ENCODE measurements at places on chromosomes 3 and 15.

DNA sequence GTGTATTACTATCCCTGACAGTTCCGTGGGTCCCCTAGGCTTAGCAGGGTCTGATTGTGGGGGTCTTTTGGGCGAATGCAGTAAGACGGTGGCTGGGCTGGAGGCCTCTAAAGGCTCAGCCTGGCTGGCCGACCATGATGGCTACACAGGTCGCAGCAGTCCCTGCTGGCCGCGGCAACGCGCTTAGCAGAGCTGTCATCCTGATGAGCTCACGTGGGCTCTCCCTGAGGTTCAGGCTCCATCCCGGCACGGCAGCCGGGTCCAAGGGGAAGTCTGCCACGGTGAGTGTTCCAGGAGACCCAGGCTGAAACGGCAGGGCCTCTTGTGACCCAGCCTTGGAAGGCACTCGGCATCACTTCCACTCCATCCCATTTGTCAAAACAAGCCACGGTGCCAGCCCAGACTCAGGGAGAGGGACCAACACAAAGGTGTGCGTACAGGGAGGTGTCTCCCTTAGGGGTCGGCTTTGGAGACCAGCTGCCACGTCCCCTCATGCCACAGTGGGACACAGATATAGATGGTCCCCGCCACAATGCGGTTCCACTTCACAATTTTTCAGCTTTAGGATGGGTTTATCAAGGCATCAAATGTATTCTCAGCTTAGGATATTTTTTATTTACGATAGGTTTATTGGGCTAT is 101.8 kb downstream of the XXYLT1 start:
- no peak for DNase-seq

DNA sequence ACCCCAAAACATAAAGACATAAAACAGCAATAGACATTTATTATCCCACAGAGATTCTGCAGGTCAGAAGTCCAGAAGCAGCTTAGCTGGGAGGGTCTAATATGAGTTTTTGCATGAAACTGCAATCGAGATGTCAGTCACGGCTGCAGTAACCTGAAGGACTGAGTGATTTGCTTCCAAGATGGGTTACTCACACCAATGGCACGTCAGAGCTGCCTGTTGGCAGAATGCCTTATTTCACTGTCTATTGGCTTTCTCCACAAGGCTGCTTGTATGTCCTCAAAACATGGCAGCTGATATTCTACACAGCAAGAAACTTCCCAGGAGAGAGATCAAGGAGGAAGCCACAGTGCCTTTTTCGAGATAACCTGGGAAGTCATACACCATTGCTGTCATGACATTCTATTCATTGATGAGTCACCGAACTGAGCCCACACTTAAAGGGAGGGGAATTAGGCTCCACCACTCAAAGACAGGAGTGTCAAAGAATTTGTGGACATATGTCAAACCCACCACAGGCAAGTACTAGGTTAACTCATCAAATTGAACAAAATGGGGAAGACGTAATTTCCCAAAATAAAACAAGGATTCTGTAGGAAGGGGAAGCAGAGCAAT is 122.2 kb downstream of the SYNPR start:
- DNase-seq = no peak

- DNase-seq = no peak
Measured at GRCh38 chr15:99474909-99475753, 90.7 kb upstream of the MEF2A start.

DNA sequence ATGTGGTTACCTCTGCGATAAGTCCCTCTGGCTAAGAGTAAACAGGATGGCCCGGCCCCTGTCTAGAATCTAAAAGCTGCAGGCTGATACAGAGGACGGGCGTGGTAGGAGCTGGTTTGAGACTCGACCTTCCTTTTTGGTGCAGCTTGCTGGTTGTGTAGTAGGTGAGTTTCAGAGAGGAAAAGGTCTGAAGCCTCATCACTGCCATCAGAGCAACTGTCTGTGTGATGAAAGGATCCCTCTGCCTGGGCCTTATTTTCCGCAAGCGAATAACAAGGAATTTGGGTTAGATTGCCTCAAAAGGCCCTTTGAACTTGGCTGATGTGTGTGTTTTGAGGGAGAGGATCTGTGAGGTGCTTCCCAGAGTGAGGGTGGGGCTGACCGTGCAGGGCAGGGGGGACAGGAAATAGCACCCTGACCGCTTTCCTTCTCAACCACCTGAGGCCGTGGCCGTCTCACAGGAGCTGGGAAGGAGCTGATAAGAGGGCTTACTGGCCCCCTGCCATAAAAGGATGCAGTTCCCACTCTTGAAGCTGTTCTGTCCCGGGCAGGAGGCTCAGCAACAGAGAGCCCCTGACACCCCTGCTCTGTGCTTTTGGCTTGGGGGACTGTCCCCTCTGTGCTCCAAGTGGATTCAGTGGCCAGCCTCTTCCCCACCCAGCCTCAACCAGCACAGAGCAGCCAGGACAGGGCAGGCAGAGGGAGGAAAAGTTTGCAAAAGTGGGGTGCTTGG is 45.6 kb upstream of the TFRC start:
- peak; percentile 44 for DNase-seq

DNA sequence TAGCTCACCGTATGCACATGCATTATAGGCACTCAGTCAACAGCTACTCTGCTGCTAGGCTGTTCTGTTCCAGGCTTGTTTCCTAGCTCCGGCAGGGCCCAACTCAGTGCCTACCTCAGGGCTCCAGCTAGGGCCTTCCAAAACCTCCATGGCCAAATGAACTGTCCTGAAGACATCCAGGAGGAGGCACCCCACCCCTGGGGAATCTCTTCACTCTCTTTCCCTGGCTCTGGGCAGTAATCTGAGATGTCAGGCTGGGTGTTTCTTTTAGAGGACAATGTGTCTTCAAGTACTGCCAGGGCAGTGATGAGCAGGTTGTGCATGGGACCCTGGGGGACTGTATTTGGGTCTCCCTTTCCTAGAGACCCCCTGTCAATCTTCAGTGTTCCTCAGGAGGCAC is 38.3 kb upstream of the TPM1 start:
- DNase-seq = no peak

- no peak for DNase-seq
Measured at GRCh38 chr3:185830018-185830797, 5.4 kb upstream of the IGF2BP2 start.

DNA sequence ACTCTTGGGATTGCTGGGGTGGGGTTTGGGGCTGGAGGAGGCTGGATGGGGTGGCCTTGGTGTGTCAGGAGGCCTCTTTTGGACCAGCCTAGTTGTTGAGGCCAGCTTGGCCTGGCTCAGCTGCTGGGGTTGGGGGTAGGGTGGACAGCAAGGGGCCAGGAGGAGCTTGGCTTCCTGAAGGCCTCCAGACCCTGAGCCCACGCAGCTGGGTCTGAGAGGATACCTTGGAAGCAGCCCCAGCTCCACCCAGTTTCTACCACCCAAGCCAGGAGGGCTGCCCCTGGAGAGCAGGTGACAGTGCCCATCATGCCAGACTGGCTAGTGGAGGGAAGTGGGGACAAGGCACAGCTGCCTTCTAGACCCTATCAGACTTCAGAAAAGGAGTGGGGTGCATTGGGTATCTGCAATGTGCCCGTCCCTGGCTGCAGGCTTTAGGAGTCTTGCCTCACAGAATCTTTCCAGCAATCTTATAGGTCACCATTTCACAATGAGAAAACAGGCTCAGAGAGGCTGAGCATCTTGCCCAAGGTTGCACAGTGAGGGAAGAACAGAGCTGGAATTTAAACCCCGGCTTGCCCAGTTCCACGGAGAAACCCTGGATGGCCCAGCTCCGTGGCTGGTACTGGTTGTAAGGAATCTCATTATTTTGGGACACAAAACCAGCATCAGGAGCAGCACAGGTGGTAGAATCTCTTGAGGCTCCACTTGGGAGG is 83.0 kb downstream of the LINGO1 start:
- no peak for DNase-seq

GRCh38 chr3:10279384-10280176 is 13.2 kb downstream of the GHRL start:
- DNase-seq = no peak

- DNase-seq = no peak
Measured at GRCh38 chr3:9906480-9906879, 3.8 kb downstream of the IL17RE start.

DNA sequence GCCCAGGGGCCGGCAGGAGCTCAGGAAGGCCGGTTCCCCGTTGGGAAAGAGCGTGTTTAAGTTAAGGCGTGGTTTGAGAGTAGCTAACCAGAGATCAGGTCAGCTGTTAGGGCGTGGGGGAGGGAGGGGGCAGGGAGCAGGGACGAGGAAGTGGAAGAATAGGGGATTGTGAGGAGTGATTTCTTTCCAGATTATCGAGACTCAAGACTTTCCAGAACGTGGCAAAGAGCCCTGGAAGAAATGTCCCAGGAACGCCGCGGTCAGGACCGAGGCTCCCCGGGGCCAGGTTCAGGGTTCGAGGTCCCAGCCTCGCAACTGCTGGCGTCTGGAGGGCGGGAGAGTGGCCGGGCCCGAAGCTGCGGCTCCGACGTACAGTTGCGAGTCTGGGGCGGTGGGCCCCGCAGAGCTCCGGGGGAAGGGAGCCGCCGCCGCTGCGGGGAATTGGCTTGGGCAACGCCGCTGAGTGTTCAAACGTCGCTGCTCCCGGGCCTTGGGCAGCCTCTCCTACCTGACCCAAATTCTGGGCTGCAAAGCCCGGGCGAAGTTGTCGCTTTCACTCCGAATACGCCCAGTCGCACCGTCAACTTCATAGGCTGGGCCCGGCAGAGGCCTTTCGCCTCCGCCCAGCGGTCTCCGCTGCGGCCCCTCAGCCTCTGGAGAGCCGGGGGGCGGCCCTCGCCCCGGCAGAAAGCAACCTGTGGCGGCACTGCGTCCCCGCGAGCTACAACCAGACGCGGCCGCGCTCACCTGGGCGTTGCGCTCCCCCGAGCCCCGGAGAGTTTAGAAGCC is 9.5 kb downstream of the ISL2 start:
- DNase-seq = no peak

GRCh38 chr15:29685156-29686078 is 136.9 kb downstream of the TJP1 start:
- DNase-seq = no peak

DNA sequence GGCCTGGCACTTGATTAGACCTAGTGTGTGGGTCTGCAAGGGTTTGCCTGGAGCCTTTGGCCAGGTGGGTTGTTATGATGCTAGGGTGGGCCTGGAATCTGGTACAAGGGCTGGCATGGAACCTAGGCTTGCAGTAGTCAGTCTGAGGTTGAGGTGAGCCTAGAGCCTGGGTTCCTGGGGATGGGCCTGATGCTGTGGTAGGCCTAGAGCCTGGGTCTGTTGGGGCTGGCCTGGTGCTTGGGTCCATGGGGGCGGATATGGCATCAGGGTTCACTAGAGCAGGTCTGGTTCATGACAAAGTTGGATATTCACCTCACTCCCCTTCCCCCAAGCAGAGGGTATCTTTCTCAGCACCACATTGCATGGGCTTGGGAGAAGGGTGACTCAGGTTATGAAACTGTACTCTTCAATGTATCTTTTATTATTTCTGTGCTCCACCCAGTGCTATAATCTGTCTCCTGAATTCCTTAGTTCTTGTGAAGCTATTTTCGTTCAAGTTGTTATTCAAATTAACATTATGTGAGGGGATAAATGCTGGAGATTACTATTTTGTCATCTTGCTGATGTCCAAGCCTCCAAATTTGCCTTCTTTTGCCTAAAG is 274.4 kb downstream of the NFKBIZ start:
- no peak for DNase-seq

- DNase-seq = no peak
Measured at GRCh38 chr3:161026612-161027510, 78.3 kb downstream of the B3GALNT1 start.

DNA sequence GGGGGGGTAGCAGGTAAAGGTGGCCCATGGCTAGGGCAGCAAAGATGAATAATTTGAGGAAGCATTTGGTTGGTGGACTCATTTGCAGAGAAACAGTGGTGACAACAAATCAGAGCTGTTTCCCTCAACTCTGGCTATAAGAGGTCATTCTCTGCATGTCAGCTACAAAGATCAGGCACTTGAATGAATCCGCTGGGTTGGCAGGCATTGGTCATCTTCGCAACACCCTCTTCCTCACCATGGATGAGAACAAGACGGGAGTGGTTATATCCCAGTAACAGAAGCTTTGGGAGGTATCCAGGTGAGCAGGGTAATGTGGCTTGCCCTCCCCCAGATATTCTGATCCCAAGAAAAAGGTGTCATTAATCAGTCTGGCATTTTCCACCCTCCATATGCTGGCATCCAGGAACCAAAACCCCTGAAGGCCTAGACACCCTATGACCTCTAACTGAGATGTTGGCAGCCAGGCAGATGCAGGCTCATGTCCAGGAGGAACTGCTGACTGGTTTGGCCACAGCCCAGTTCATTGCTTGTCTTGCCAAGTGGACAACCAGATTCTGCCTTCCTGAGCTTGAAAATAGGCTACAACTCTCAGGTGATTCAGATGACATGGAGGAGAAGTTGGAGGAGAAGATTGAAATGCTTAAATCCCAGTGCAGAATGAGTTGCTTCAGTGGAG is 108.9 kb upstream of the TRIM42 start:
- no peak for DNase-seq

- no peak for DNase-seq
Measured at GRCh38 chr3:17175187-17175807, 290.5 kb downstream of the PLCL2 start.

GRCh38 chr3:30141927-30142326 is 464.5 kb upstream of the TGFBR2 start:
- no peak for DNase-seq

DNA sequence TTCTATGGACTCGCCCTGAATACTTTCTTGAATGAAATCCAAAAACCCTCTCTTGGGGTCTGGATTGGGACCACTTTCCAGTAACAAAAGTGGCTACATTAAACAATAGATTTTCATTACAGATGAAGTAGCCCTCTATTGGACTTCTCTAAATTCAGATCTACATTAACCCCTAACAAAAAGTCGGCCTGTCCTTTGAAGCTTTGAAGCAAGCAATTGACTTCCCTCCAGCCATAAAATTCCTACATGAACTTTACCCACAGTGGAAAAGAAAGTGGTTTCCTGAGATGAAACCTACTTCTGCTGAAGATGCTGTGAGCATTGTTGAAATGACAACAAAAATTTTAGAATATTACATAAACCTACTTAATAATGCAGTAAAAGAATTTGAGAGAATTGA is 967.1 kb upstream of the ROBO1 start:
- DNase-seq = no peak

GRCh38 chr3:29301332-29302019 is 20.6 kb downstream of the RBMS3 start:
- no peak for DNase-seq

DNA sequence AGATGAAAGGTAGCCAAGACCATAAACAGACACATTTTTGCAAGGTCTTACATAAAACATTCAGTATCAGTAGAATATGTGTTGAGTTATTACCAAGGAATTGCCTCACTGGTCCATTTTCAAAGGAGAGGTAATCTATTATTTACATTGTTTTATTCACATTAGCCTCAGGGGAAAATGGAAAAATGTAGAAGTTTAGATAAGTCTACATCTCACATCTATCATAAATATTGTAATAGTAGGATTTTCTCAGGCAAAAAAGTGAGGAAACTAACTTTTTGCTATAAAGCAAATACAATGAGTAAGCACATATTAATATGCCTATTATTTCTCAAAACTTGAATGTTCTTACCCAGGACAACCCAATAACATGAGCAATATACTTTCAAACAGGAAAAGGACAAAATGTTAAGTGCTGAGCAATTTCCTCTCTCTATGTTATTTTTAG is 184.6 kb upstream of the AGTR1 start:
- DNase-seq = no peak

- DNase-seq = no peak
Measured at GRCh38 chr3:40718681-40719080, 193.9 kb downstream of the ZNF621 start.
